Stimulated activated CD4-positive, alpha-beta T cell treated with anti-CD3 and anti-CD28 coated beads, Interleukin-15, amount 100 ng/mL, for 48 hours (primary cell): ENCODE measurements at places on chromosomes 7 and 10.

- no peak for DNase-seq
These were observed 110.1 kb downstream of the CYTH3 start for GRCh38 chr7:6162331-6162620.

DNA sequence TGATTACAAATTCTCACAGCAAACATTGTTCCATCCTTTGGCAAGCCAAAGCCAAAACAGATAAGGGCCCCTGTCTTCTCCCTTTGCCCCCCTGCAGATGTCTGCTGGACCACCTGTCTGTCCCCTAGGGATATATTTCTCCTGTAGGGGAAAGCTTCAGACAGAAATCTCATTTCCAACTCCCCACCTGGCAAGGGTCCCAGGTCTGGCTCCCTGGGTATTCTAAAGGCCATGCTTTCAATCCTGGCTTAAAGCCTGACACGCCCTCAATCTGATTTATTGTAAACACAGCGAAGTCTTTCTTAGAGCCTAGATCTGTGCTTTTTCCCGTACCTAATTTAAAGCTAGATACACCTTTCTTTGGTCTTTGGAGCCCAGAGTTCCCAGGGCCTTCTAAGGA, 66.1 kb downstream of the KCNMA1 start:
- no peak for DNase-seq

- DNase-seq, result no peak
These were observed 203.4 kb downstream of the PRPF18 start for GRCh38 chr10:13790196-13790595.

- DNase-seq, result no peak
These were observed 174.2 kb upstream of the HGF start for GRCh38 chr7:81944058-81944457.

DNA sequence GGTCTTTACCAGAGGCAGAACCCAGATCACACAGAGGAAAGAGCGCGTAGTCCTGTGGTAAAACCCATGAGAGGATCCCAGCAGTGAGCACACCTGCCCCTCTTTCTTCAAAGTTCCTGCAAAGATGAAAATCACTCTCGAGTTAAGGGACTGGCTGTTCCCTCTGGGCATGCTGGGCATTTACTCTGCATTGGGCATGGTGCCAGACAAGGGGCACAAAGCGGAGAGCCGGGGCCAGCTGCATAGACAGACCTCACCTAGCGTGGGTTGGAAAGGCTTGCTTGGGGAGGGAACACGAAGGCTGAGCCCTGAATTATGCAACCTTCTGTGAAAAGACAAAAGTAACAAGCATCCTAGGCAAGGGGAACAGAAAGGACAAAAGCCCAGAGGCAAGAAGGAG, 120.0 kb upstream of the TCERG1L start:
- DNase-seq, result no peak

DNA sequence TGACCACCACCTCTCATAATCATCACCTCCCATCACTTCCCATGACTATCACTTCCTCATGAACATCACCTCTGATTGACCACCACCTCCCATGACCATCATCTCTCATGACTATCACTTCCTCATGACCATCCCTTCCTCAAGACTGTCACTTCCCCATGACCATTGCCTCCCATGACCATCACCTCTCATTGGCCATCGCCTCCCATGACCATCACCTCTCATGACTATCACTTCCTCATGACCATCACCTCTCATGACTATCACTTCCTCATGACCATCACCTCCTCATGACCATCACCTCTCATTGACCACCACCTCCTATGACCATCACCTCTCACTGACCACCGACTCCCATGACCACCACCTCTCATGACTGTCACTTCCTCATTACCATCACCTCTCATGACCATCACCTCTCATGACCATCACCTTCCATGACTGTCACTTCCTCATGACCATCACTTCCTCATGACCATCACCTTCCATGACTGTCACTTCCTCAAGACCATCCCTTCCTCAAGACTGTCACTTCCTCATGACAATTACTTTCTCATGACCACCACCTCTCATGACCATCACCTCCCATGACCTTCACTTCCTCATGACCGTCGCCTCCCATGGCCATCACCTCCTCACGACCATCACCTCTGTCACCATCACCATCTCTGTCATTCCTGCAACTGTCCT, 51.6 kb downstream of the PDGFA start:
- no peak for DNase-seq

GRCh38 chr7:29915481-29916215, 74.0 kb downstream of the SCRN1 start:
- DNase-seq, result no peak

- no peak for DNase-seq
These were observed 164.3 kb downstream of the SUGCT start for GRCh38 chr7:40299097-40299496.

GRCh38 chr7:129872054-129872453, 80.7 kb downstream of the UBE2H start:
- peak; percentile 21 for DNase-seq
